Activated T-helper 2 cell treated with anti-CD3 and anti-CD28 coated beads, Interferon-gamma antibody, Interleukin-2, Interleukin-4, amounts not matched to agents 10 μg/mL and 5 μg/mL and 100 μg/mL, durations not matched to agents 14 hours and 24 hours and 36 hours (primary cell): ENCODE measurements at places on chromosomes 3 and 15. TPM values are rescaled to one million over a fixed set of nuclear protein-coding genes. Genes with fewer than 3 reads are reported as not detected.

GRCh38 chr15:77596821-77597803 is 35.6 kb downstream of the LINGO1 start:
- DNase-seq = no peak
- no peak overlapping the region for H3K4me3 ChIP-seq
- no peaks in the 10 kb centered on the region for H3K36me3 ChIP-seq
- H3K27ac ChIP-seq = no peak overlapping the region

- peaks cover 25% of the 10 kb centered on the region for H3K4me1 ChIP-seq
- no peak overlapping the region for H3K4me3 ChIP-seq
- no peaks in the 10 kb centered on the region for H3K27me3 ChIP-seq
- no peaks in the 10 kb centered on the region for H3K36me3 ChIP-seq
- no peak for DNase-seq
Observed at GRCh38 chr3:123080864-123081562, 14.2 kb downstream of the PDIA5 start.

- H3K27me3 ChIP-seq = peaks cover 2% of the 10 kb centered on the region
- H3K4me3 ChIP-seq = no peak overlapping the region
- no peaks in the 10 kb centered on the region for H3K4me1 ChIP-seq
- H3K27ac ChIP-seq = no peak overlapping the region
Observed at GRCh38 chr3:140432229-140432669, 245.6 kb upstream of the TRIM42 start.

DNA sequence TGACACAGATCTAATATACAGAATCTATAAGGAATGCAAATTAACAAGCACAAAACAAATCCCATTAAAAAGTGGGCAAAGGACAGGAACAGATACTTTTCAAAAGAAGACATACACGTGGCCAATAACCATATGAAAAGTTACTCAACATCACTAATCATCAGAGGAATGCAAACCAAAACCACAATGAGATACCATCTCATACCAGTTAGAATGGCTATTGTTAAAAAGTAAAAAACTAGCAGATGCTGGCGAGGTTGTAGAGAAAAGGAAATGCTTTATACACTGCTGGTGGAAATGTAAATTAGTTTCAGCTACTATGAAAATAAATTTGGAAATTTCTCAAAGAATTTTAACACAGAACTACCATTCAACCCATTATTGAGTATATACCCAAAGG is 50.7 kb downstream of the ADAMTS17 start:
- peaks cover 2% of the 10 kb centered on the region for H3K27me3 ChIP-seq
- no peaks in the 10 kb centered on the region for H3K4me1 ChIP-seq
- H3K4me3 ChIP-seq = no peak overlapping the region
- no peak for DNase-seq

- no peaks in the 10 kb centered on the region for H3K4me1 ChIP-seq
- H3K27me3 ChIP-seq = peaks cover 16% of the 10 kb centered on the region
- H3K4me3 ChIP-seq = no peak overlapping the region
- DNase-seq = no peak
- H3K36me3 ChIP-seq = no peaks in the 10 kb centered on the region
Observed at GRCh38 chr3:184284696-184285095, 8.9 kb downstream of the ECE2 start.

DNA sequence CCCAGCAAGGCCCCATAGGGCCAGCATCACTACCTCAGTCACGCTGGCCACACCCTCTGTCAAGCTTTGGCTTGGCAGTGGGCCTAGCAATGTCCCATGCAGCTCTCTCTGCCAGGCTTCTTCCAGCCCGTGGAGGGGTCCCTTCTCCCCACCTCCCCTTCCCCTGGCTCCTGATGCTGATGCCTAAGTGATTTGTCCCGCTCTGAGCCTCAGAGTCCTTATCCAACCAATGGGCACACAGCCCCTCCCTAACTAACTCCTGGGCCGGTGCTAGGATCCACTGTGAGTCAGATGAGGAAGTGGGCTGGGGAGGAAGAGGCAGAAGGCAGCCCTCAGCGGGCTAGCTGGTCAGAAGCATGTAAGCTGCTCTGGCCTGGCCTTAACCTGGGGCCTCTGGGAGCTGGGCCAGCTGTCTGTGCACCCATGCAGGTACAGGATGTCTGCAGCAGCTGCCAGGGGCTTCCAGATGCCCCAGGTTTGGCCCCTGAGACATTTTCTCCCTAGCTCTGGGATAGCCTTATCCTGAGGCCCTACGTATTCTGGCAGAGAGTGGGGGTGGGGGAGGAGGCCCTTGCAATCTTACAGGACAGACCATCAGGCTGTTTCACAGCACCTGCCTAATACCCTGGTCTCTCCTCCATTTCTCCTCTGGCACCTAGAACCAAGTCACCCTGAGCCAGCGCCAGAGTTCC is 740 bp upstream of the ZBTB47 start:
- H3K4me1 ChIP-seq = peaks cover 9% of the 10 kb centered on the region
- H3K36me3 ChIP-seq = peaks cover 11% of the 10 kb centered on the region
- H3K27me3 ChIP-seq = peaks cover 9% of the 10 kb centered on the region
- no peak overlapping the region for H3K27ac ChIP-seq

- no peak overlapping the region for H3K27ac ChIP-seq
- H3K36me3 ChIP-seq = no peaks in the 10 kb centered on the region
- no peaks in the 10 kb centered on the region for H3K4me1 ChIP-seq
- no peak overlapping the region for H3K4me3 ChIP-seq
- no peaks in the 10 kb centered on the region for H3K27me3 ChIP-seq
Observed at GRCh38 chr3:34475851-34476250, 677.4 kb downstream of the PDCD6IP start.

DNA sequence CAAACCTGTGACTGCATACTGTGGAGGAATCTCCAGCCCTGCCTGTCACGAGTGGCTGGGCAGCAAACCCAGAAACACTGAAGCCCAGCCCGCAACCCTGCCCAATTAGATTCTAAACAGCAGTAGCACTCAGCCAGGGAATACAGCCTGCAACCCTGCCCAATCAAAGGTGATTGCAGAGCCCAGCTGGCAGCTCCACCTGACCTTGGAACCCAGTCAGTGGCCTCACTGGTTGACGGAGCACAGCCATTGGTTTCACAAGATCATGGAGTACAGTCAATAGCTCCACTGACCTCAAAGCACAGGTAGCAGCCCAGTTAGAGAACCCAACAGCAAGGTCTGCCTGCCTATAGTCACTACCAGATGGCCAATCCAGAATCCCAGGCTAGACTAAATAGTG is 35.2 kb upstream of the MYLK start:
- no peak overlapping the region for H3K4me3 ChIP-seq
- no peak for DNase-seq
- H3K36me3 ChIP-seq = peaks cover 65% of the 10 kb centered on the region
- no peaks in the 10 kb centered on the region for H3K27me3 ChIP-seq
- H3K27ac ChIP-seq = no peak overlapping the region
- peaks cover 4% of the 10 kb centered on the region for H3K4me1 ChIP-seq

DNA sequence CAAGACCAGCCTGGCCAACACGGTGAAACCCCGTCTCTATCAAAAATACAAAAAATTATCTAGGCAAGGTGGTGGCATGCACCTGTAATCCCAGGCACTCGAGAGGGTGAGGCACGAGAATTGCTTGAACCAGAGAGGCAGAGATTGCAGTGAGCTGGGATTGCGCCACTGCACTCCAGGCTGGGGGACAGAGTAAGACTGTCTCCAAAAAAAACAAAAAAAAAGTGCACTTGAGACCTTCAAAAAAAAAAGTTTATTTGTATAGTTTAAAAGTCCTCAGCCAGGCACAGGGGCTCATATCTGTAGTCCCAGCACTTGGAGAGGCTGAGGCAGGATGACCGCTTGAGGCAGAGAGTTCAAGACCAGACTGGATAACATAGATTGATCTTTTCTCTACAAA is 2.1 kb downstream of the PBRM1 start:
- DNase-seq = no peak
- no peaks in the 10 kb centered on the region for H3K27me3 ChIP-seq
- H3K27ac ChIP-seq = peak overlapping the region; percentile 72
- H3K4me1 ChIP-seq = peaks cover 54% of the 10 kb centered on the region
- H3K36me3 ChIP-seq = peaks cover 82% of the 10 kb centered on the region

Gene XCR1
- 0.05 and 0.07 TPM in 2 replicates for total RNA-seq

- no peak overlapping the region for H3K27ac ChIP-seq
- no peaks in the 10 kb centered on the region for H3K36me3 ChIP-seq
- DNase-seq = no peak
Observed at GRCh38 chr3:57048052-57048671, 12.3 kb upstream of the SPATA12 start.

DNA sequence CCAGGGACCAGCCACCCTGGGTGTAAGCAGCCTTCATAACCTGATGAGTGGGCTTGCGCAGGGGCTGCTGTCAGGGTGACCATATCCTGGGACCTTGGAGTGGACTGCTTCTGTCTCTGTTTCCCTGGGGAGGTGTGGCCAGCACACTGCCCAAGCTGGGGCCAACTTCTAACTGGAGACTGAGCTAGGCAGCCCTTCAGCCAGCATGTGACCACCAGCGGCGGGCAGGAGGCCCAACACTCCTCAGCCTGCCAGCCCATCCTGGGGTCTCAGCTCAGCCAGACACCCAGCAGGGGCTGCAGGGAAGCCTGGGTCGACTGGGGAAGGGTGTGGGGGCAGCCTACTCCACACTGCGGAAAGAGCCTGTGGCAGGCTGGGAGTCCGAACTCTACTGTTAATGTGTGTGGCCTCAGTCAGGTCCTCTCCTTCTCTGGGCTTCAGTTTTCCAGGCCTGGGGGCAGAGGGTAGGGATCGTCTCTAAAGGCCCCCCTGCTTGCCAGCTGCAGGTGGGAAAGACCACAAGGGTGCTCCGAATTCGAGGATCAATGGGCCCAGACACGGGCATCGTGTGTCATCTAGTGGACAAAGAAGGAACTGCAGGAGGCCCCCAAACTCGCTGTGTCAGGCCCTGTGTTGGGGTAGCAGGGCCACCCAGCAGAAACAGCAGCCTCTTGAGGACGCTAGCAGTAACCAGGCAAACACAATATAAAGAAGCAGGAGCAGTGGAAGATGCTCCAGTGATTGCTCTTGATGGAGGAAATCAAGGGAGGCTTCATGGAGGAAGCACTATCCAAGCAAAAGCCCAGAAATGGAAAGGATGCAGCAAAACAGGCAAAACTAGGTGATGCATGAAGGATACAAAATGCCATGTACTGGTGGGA is 2.0 kb upstream of the SEMA3G start:
- no peaks in the 10 kb centered on the region for H3K36me3 ChIP-seq
- H3K27ac ChIP-seq = no peak overlapping the region
- H3K27me3 ChIP-seq = no peaks in the 10 kb centered on the region
- H3K4me3 ChIP-seq = no peak overlapping the region
- peak; percentile 67 for DNase-seq

Gene VEPH1
- not detected in 2 replicates for total RNA-seq
